ENCODE measurements at places on chromosomes 1 and 21. TPM values are rescaled to one million over a fixed set of nuclear protein-coding genes. Genes with fewer than 3 reads are reported as not detected.

BGLAP gene
- polyA plus RNA-seq, result 7.0 TPM

GBP6 gene
- 0.04 TPM for polyA plus RNA-seq

DCST2 gene
- 2.5 TPM for polyA plus RNA-seq

NR5A2 gene
- 2.3 TPM for polyA plus RNA-seq

MYBPH gene
- 0.28 TPM for polyA plus RNA-seq

UQCRHL gene
- polyA plus RNA-seq, result 1.4 TPM

MTARC2 gene
- polyA plus RNA-seq, result 45.3 TPM

TSSK3 gene
- 2.2 TPM for polyA plus RNA-seq

LRRC71 gene
- 0.33 TPM for polyA plus RNA-seq
